ENCODE measurements at places on chromosomes 4 and X.
A peak's percentile ranks its signal among the peaks of the same experiment; 100 is the strongest.

- DNase-seq: peak; percentile 89
These were observed 162.4 kb upstream of the GPRIN3 start for GRCh38 chr4:89469930-89470375.

DNA sequence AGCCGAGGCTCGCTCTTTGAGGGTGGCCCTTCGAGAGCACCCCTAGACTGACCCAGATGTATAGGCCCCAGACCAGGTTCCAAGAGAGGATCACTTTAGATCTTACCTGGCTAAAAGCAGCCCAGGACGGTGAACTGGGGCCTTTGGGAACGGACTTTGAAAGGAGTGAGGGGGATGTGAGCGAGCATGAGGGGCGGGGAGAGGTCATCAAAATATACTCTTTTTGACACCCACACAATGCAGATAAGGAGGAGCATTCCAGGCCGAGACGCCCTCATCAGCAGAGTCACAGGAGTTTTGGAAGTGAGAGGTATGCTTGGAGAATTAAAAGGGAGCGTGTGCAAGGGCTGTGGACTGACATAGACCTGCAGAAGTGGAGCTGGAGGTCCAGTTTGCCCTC, 528 bp downstream of the NSDHL start:
- no peak for DNase-seq

DNA sequence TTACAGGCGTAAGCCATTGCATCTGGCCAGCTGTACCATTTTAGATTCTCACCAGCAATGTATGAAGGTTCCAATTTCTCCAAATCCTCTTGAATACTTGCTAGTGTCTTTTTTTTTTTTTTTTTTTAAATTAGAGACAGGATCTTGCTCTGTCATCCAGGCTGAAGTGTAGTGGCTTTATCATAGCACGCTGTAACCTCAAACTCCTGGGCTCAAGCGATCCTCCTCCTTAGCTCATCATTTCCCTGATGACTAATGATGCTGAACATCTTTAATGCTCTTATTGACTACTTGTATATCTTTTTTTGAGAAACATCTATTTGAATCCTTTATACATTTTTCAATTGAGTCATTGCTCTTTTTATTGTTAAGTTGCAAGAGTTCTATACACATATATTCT, 40.3 kb downstream of the HDAC8 start:
- DNase-seq: peak; percentile 40

GRCh38 chr4:101370663-101371210, 23.4 kb upstream of the PPP3CA start:
- no peak for DNase-seq

GRCh38 chr4:106418444-106418843, 49.9 kb upstream of the GIMD1 start:
- no peak for DNase-seq

GRCh38 chr4:109826719-109827118, 1.1 kb upstream of the RRH start:
- DNase-seq: peak; percentile 36

- DNase-seq: no peak
These were observed 992.7 kb upstream of the HS3ST1 start for GRCh38 chr4:12421364-12421763.

GRCh38 chr4:148071009-148071408, 339.1 kb downstream of the ARHGAP10 start:
- DNase-seq: no peak

DNA sequence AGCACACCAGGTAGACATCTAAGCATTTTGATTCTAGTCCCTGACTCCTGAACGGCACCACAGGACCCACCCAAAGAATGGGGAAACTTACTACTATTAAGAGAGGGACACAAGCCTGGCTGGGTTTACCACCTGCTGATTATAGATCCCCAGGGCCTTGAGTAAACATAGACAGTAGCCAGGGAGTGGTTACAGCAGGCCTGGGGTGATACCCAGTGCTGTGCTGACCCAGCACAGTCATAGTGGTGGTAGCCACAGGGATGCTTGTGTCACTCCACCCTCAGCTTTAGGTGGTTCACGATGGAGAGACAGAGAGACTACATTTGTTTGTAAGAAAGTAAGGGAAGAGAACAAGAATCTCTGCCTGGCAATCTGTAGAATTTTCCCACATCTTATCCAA, 11.7 kb downstream of the CYSLTR1 start:
- no peak for DNase-seq

GRCh38 chr4:180587379-180587778, 1655.8 kb upstream of the TENM3 start:
- DNase-seq: no peak

DNA sequence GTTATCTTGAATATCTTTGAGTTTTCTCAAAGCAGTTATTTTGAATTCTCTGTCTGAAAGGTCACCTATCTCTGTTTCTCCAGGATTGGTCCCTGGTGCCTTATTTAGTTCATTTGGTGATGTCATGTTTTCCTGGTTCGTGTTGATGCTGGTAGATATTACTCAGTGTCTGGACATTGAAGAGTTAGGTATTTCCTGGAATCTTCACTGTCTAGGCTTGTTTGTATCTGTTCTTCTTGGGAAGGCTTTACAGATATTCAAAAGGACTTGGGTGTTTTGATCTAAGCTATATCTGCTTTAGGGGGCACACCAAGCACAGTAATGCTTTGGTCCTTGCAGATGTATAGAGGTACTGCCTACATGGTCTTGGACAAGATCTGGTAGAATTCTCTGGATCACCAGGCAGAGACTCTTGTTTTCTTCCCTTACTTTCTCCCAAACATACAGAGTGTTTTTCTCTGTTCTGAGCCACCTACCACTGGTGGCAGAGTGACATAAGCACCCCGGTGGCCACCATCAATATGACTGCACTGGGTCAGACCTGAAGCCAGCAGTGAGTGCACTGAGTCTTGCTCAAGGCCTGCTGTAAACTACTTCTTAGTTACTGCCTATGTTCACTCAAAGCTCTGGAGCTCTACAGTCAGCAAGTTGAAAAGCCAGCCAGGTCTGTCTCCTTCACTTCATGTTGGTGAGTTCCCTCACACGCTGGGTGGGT, 193.5 kb upstream of the AMOT start:
- no peak for DNase-seq

GRCh38 chr4:140995058-140995457, 138.2 kb downstream of the RNF150 start:
- no peak for DNase-seq

DNA sequence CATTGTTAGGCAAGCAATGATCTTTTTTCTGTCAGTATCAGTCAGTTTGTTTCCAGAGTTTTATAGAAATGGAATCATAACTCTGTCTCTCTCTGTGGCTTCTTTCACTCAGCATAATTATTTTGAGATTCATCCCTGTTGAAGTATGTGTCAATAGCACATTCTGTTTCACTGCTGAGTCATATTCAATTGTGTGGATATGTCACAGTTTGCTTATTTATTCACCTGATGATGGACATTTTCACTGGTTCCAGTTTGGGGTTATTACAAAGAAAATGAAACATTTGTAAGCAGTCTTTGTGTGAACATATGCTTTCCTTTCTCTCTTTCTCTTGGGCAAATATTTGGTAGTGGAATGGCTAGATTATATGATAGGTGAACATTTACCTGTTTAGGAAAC, 10.2 kb upstream of the ZNF718 start:
- DNase-seq: no peak

DNA sequence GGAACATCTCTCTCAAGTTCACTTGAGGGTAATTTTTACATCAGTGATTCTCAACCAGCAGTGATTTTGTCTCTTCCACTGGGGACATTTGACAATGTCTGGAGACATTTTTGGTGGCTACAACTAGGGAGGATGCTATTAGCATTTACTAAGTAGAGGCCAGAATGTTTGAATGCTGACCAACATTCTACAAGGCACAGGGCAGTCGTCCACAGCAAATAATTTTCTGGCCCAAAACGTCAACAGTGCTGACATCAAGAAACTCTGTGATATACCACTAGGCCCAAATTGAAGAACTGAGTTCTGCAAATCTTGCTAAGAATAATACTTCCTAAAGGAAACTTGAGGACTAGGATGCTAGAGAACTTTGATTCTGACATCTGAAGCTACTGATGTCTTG, 7.1 kb downstream of the KLKB1 start:
- DNase-seq: no peak

DNA sequence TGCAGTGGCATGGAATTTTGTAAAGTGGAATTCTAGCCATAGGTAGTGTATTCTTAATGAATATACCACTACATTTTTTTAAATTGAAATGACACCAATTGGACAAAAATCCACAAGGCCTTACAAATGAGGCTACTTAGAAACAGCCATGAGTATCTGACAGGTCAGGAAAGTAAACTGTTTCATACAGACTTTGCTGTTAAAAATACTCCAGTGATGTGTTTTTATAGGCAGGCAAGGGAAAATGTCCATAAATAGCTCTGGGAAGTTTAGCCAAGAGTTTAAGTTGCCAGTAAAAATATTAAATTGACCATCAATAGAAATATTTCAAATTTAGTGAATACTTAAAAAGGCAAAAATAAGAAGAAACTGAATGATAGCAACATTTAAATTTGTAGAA, 41.8 kb upstream of the PDLIM5 start:
- DNase-seq: peak; percentile 55

DNA sequence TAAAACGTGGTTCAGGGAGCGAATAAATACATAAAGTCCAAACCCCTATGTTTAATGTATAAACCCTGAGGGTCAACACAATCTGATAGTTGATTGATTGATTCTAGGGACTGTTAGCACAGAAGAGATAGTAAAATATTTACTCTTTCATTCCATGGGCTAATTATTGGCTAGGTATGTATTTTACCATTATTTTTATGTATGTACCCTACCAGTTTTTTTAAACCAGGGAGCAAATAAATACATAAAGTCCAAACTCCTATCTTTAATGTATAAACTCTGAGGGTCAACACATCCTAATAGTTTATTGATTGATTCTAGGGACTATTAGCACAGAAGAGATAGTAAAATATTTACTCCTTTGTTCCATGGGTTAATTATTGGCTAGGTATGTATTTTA, 40.0 kb downstream of the ZFX start:
- DNase-seq: no peak

DNA sequence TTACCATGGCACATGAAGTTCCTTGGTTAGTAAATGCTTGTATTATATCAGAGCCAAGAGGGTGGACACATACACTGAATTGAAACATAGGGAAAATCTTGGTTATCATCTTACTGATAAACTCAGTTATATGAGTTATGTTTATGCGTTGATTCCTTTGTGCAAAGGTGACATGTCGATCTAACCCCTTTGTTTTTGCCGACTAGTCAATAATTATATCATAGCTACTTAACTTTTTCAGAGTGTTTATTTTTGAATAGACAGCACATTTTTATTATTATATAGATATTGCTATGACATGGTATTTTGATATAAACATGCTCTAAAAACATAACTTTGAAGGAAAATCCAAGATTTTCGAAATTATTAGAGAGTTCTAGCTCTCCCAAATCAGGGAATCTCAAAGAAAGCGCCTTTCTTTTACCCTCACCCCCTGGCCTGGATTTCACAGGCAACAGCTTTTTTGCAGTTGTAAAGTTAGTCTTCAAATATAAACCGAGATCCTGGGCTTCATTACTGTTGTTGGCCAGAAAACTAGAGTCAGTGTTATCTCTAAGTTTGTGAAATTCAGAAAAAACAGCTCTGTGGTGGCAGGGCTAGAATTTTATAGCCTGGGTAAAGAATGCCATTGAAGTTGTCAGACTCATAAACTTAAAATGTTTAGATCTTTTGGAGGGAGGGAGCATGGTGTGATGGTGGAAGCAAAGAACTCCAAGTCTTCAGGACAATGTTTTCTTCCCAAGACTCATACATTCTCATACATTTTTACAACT, 45.8 kb upstream of the PITX2 start:
- peak; percentile 6 for DNase-seq

- peak; percentile 70 for DNase-seq
These were observed 1.6 kb downstream of the APBB2 start for GRCh38 chr4:41212616-41213203.

DNA sequence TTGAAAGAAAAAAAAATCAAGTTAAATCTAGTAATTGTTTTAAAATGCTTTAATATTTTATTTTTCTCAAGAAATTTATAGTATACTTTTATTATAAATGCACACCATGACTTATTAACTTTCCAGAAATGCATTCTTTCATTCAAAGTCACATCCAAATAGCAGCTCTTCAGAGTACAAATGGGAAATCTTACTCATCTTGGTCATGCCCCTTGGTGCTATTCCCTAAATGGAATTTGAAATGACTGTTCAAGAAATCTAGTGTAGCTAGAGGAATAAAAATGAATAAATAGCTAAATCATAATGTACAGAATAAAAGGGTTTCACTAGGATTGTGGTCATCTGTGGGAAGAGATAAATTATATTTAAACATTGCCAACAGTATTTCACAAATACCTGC, 1139.7 kb downstream of the PCDH18 start:
- no peak for DNase-seq

DNA sequence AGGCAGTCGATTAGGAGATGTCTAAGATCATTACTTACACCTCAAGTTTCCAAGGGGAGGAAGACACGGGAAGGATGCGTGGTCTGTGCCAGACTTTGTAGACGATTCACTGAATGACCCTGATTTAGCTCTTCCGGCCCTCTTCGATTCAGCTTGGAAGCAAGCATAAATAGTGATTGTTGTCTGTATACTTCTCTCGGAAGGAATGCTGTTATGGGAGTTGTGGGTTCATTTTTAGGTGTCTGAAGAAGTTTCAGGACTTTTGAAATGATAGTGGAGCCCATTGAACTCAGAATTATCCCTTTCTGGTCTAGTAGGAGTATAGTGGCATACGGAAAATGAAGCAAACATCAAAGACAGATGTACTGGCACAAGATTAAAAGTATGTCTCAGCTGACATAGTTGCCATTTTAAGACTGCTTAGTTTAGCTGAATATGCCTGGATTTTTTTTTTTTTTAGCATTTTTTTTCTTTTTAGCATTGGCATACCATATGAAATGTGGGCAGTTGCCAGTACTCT, 1.0 kb upstream of the ANKRD17 start:
- no peak for DNase-seq

DNA sequence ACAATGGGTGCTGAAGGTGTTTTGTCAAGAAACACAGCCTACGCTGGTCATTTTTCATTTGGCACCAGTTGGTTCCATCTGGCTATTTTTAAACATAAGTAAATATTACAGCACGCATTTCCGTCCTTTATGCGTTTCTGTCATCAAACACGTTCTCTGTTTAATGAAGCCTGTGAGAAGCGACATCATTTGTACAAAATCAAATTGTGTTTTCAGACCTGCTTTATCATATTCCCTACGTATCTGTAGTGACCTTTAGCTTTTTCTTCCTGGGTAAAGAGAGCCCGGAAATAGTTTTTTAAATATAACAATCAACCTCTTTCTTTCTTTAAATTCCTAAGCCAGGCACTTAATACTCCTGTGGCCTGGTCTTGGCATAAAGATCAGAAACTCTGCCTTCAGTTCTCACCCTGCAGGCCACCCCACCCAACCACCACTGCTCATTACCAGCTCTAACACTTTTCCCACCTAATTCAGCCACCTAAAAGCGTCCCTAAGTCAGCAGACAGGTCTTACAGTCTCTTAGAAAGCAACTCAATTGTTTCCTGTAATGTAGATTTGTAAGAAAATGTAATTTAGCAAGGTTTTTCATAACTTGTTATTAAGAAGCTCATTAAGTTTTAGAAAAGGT, 30.4 kb downstream of the ACSL1 start:
- no peak for DNase-seq

- DNase-seq: no peak
These were observed 79.0 kb downstream of the SOX3 start for GRCh38 chrX:140425712-140426395.
